Left ventricle myocardium superior (tissue), 1 donor: ENCODE measurements at places on chromosomes 4 and X. TPM values are rescaled to one million over a fixed set of nuclear protein-coding genes. Genes with fewer than 3 reads are reported as not detected.

DNA sequence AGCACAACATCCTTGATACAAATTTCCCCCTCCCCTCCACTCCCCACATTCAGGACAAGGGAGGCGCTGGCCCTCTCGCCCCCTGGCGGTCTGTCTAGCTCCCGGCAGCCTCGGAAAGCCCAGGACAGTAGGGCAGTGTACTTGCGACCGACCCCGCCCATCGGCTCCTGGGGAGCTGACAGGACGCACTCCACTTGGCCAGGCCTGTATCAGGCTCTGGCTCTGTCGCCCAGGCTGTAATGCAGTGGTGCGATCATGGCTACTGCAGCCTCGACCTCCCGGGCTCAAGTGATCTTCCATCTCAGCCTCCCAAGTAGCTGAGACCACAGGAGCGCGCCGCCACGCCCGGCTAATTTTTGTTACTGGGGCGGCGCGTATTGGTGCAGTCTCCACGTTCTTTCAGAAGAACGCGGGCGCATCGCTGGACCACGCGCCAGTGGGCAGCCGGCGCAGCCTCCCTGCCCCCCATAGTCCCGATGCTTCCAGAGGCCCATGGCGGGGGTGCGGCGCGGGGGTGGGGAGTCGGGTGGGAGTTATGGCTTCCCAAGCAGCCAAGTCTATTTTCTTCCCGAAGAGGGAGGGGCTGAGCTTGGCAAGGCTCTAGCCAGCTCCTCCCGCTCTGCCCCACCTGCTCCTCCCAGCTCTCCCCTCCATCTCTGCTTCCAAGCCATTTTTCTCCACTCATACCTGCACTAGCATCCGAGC, 7.8 kb upstream of the AKAP14 start:
- DNase-seq = peak; percentile 74

GRCh38 chr4:2825740-2826139, 17.9 kb upstream of the ADD1 start:
- peak; percentile 69 for DNase-seq

GRCh38 chr4:76998251-76998901, 48.8 kb downstream of the SEPTIN11 start:
- DNase-seq = peak; percentile 32

The ABCG2 gene
- 0.97 TPM for total RNA-seq

The CABS1 gene
- not detected for total RNA-seq

GRCh38 chr4:153221783-153222706, 17.8 kb downstream of the TRIM2 start:
- DNase-seq = peak; percentile 47

- no peak for DNase-seq
These were observed 14.7 kb upstream of the GRIA3 start for GRCh38 chrX:123169247-123169901.

GRCh38 chr4:7421356-7422150, 13.2 kb downstream of the PSAPL1 start:
- no peak for DNase-seq

The RPS6KA6 gene
- 0.37 TPM for total RNA-seq

The DTHD1 gene
- 0.10 TPM for total RNA-seq
